ENCODE measurements at places on chromosomes 13 and 19.
A peak's percentile ranks its signal among the peaks of the same experiment; 100 is the strongest.

GRCh38 chr13:30338952-30339351, 31.6 kb upstream of the KATNAL1 start:
- no peak for DNase-seq

DNA sequence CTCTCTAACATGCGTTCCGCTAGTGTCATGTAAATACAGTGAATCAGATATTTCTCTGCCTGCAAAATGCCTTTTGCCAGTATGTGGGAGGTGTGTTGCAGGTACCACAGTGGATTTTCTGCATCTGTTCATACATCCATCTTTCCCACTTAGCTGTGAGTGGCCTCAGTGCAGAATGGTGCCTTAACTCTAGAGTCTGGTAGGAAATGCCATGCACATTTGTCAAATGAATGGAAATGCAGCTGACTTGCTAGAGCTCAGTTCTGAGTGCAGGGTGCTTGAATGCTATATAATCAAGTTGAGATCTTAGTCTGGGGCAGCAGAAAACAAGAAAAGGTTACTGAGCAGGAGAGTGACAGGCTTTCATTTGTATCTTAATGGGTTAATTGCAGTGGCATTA, 68.2 kb downstream of the LRCH1 start:
- DNase-seq: no peak

- no peak for DNase-seq
Measured at GRCh38 chr19:35079826-35080225, 35.8 kb upstream of the FXYD3 start.

DNA sequence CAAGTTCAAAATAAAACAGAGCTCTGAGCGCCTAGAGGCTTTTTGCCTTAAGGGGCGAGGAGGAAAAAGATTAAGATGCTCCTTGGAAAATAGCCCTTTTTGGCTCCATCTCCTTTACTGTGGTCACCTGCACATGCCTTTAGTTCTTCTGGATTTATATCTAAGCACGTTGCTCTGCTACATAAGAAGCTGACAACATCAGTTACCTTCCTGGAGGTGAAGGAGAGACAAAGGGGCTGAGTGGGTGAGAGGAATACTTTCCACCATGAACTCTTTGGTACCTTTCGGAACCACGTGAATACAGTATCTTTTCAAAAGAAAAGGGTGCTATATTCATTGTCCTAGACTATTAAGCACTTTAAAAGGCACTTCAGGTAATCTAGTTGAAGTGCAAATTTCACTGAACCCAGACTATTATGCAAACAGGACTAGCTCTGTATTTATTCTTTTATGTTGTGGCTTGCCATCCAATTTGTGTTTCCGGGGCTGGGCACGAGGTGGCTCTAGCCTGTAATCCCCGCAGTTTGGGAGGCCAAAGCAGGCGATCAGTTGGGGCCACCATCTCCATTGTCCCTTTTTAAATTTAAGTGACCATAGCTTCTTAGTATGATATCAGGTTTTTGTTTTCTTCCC, 201.5 kb downstream of the TM9SF2 start:
- DNase-seq: no peak

DNA sequence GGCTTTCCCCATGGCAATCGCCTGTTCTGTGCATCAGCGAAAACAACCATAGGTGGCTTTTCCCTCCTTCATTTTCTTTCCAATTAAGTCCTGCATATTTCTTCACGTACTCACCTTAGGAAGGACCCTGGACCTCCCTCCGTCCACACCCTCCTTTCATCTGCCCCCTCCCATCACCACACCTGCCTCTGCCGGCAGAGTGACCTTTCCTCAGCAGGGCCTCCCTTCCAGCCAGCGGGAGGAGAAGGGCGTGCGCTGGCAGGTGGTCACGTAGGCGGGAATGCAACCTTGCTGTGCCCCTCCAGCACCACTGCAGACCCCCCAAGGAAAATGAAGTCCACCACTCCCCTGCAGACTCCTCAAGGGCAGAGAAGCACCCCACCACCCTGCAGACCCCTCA, 61.1 kb downstream of the GSX1 start:
- DNase-seq: no peak

GRCh38 chr19:49104229-49104864, 9.8 kb upstream of the LIN7B start:
- DNase-seq: no peak

GRCh38 chr13:23203516-23203915, 22.7 kb downstream of the SGCG start:
- DNase-seq: no peak

- peak; percentile 100 for DNase-seq
Measured at GRCh38 chr19:47274071-47274890, at the start of gene INAFM1. INAFM1 (plus strand) TSS chr19:47274885; CDS start chr19:47274920, 35 bp downstream.

- DNase-seq: no peak
Measured at GRCh38 chr13:92260363-92260762, 861.9 kb downstream of the GPC5 start.

GRCh38 chr13:76778853-76779252, 107.4 kb downstream of the KCTD12 start:
- DNase-seq: no peak
